ENCODE measurements at places on chromosomes 16 and 17.

DNA sequence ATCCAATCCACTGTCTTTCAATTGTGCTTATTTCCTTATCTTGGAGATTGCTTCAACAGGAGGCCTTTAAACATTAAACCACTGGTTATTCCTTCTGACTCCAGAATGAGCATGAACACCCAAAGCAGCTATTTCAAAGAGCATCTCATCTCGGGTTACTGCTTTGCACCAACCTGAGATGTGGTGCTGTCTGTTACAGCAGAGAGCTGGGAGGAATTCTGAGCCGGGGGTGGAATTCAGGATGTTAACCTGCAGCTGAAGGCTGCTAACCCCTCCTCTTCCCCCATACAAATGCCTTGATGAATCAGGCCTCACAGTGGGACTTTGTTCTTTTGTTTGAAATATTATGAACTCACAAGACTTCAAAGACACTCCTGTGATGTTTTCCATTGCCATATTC is 113.1 kb downstream of the SHISA9 start:
- DNase-seq: no peak

GRCh38 chr17:81118308-81119221 is 46.7 kb upstream of the PVALEF start:
- DNase-seq: no peak

DNA sequence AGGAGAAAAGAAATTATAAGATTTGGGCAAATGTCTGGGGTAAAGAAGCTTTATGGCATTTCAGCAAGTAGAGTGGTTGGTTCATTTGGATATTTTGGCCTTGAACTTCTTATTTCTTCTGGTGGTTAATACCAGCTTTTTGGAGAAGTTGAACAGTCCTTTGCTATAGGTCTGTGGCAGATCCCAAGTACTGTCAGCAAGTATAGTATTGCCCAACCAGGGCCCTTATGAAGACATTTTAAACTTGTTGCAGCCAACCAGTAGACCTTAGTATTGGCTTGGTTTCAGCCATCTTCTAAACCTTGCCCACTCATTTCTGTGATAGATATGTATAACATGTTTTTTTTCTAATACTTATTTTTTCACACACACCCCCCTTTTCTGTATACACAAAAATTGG is 2.2 kb downstream of the SP2 start:
- DNase-seq: no peak

DNA sequence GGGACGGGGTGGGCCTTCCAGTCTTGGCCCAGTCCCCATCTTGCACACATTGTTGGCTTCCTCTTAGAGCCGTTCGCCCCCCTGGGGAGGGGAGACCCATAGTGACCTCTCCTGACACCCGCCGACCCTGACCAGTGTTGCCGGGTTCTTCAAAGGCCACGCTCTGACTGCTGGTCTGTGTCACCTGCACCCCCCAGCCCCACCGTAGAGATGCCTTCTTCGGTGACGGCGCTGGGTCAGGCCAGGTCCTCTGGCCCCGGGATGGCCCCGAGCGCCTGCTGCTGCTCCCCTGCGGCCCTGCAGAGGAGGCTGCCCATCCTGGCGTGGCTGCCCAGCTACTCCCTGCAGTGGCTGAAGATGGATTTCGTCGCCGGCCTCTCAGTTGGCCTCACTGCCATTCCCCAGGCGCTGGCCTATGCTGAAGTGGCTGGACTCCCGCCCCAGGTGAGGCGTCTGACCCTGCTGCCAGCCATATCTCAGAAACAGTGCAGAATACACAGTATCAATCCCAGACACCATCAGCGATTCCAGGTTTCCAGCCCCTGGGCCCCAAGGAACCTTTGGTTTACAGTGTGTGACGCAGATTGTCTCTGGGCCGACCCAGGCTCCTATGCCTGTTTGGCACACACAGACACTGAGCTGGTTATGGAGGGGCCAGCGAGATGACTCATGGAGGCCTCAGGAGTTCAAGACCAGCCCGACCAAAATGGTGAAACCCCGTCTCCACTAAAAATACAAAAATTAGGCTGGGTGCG is 1.3 kb downstream of the SLC26A11 start:
- no peak for DNase-seq

DNA sequence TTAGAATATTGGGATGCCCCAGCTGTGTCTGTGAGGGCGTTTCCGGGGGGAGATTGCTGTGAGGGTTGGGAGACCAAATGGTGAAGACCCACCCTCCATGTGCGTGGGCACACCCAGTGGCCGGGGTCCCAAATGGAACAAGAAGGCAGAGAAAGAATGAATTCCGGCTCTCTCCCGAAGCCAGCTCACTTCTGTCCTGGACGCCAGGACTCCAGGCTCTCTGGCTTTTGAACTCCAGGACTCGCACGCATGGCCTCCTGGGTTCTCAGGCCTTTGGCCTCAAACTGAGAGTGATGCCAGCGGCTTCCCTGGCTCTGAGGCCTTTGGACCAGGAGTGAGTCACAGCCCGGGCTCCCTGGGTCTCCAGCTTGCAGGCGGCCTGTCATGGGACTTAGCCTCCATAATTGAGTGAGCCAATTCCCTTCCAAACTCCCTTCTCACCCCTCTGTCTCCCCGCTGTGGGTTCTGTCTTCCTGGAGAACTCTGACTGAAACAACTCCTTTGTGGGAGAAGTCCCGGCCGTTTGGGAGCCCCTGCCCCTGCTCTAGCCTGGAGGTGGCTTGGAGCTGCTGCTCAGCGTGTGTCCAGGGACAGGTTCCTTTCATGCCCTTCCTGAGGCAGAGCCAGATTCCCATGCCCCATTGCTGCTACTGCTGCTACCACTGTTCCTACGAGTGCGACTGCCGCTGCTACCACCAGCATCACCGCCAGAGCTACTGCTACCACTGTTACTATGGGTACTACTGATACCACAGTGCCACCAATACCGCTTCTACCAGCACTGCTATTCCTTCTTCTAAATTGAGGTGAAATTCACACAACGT is 49.8 kb upstream of the CBX4 start:
- no peak for DNase-seq

- no peak for DNase-seq
Measured at GRCh38 chr17:78974635-78975591, 4.8 kb downstream of the LGALS3BP start.

- no peak for DNase-seq
Measured at GRCh38 chr16:81259916-81260315, 21.4 kb downstream of the BCO1 start.

DNA sequence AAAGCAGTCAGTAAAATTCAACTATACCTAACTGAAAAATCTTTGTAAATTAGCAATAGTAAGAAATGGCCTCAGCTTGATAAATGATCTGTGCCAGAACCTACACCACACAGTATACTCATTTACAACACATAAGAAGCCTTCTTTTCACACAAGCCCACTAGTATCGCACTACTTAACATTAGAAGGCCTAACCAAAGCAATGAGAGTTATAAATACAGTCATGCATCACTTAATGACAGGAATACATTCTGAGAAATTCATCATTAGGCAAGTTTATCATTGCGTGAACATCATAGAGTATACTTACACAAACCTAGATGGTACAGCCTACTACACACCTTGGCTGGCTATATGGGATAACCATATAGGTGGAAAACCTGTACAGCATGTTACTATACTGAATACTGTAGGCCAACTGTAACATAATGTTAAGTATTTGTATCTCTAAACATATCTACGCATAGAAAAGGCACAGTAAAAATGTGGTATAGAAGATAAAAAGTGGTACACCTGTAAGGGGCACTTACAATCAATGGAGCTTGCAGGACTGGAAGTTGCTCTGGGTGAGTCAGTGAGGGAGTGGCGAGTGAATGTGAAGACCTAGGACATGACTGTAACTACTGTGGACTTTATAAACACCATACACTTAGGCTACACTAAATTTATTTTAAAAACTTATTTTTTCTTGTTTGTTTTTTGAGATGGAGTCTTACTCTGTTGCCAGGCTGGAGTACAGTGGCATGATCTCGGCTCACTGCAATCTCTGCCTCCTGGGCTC is 126.5 kb upstream of the CORO6 start:
- DNase-seq: no peak

DNA sequence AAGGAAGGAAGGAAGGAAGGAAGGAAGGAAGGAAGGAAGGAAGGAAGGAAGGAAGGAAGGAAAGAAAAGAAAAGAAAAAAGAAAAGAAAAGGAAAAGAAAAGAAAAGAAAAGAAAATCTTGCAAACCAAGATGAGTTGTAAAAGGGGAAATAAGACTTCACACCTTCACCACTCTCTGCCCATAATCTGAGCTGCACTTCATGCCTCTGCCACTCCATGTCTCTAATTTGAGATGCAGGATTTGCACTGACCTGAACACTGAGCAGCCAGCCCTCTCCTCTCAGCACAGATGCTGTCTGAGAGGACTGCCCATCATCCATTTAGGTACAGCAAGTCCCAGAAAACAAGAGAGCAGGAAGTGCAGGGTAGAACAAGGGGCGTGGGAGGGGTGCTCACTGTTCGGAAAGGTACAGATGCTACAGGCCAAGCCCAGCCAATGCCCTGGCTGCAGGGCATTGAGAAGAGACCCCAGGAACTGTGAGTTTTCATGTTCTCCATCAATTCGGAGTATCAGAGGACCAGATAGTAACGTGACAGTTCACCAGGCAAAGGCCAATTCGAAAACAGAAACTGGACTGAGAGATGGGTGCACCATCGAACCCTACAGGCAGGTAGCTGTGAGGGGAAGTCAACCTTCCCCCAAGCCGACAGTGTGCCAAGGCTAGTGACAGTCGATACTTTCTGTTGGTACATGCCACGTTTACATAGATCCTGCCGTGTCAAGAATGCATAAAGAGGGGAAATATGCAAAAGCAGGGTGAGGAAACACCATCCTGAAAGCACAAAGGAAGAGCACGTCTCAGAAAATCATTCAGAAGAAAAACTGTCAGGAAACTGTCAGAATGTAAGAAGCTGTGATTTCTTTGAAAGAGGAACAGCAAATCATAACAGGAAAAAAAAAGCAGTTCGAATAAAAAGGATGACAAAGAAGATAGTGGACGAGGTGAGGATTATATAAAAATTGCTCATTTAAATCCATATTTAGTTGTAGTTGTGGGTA is 142.0 kb upstream of the RCVRN start:
- no peak for DNase-seq

- DNase-seq: no peak
Measured at GRCh38 chr17:56798916-56799315, 34.8 kb downstream of the C17orf67 start.

GRCh38 chr17:49717371-49717861 is 9.7 kb upstream of the SLC35B1 start:
- DNase-seq: peak; percentile 57

Measured in stimulated activated CD8-positive, alpha-beta memory T cell treated with anti-CD3 and anti-CD28 coated beads, Interleukin-4, amount 100 ng/mL, for 48 hours (primary cell).